ENCODE measurements at places on chromosomes 7 and 10.

- no peak for DNase-seq
Observed at GRCh38 chr7:121076350-121077164, 88.0 kb downstream of the CPED1 start.

- no peak for DNase-seq
Observed at GRCh38 chr7:119696336-119696735, 576.6 kb upstream of the KCND2 start.

- DNase-seq = no peak
Observed at GRCh38 chr10:58016614-58017013, 251.1 kb downstream of the IPMK start.

GRCh38 chr7:151168787-151169162 lies 1.3 kb upstream of the GBX1 start:
- no peak for DNase-seq

DNA sequence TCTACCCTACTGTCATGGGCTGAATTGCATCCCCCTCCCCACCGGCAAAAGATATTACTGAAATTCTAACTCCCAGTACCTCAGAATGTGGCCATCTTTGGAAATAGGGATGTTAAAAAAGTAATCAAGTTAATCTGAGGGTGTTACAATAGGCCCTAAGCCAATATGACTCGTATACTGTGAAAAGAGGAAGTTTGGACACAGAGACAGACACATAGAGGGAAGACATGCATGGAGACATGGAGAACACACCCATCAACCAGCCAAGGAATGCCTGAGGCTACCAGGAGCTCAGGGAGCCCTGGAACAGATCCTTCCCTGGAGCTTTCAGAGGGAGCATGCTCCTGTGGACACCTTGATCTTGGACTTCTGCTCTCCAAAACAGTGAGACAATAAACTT lies 138.2 kb upstream of the ADO start:
- no peak for DNase-seq
